ENCODE measurements at places on chromosomes 1 and 21. TPM values are rescaled to one million over a fixed set of nuclear protein-coding genes. Genes with fewer than 3 reads are reported as not detected.

DNA sequence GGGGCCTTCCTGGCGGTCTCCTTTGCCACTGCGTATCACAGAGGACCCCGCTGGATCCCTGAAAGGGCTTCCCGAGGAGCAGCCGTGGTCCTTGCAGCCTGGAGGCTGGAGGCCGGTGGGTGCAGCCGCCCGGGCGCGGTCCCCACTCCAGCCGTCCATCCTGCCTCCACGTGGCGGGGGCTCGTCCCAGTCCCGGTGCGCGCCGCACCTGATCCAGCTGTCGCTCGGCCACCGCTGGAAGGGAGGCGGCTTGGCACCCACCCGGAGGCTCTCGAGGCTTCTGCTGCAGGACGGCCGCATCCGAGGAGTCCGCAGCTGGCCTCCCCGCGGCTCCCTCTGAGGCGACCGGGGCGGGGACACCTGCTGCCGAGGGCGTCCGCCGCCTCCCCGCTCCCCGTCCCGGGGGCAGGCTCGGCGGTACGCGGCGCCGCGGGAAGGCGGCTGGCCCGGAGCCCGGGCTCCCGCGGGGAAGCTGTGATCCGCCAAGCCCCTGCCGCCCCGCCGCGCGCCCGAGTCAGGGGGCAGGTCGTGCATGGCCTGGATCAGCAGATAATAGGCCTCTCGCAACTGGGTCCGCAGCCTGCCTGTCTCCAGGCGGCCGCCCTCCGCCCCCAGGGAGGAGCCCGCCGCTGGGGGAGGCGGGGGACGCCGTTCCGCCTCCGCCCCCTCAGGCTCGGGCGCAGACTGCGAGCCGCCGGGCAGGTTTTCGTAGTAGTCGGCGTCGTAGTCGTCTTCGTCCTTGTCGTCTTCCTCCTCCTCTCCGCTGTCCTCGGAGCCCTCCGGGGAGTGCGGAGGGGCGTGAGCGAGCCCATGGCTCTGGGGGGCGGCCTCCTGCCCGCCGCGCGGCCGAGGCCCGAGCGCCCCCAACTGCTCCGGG is at the start of gene SYDE2:
Gene SYDE2, minus strand, starts transcription at position 554 of the 877 bp plus-strand sequence. Its CDS starts 20 bp downstream, at position 534.
- peak; percentile 87 for DNase-seq

Gene ATG4C
- total RNA-seq = 17.2 TPM

DNA sequence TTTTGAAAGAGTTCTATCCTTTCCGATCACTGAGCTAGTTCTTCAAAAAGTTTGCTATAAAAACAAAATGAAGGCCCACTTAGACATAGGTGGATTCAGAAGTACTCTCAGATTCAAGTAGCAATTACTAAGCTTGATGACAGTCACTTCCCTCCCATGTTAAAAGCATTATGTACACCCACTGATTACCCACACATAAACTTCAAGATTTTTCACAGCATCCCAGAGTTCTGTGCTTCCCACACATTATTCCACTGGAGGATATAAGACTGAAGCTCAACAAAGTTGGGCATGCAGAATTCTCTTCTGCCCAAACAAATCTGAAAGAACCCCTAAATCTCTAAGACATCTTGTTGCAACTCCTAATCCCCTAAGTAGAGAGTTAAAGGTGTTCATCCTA is 29.5 kb downstream of the VAMP4 start:
- no peak for DNase-seq

GRCh38 chr1:163427279-163427678 is 105.5 kb downstream of the NUF2 start:
- no peak for DNase-seq

DNA sequence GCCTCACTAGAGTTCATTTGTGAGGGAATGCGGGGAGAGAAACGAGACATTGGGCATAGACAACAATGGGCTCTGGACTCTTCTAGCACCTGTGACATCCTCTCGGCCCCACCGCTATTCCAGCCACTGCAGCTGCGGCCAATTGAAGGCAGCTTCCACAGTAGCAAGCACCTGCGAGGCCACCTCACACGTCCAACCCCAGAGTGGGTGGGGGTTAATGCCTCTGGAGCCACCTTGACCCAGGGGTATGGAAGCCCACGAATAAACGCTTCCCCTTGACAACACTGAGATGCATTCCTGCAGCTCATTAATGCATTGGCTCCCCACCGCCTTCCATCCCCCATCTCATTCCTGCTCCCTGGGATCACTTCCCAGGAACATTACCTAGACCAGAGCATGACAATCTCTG is 104.4 kb downstream of the GLIS1 start:
- DNase-seq = no peak

Gene LIN28A
- total RNA-seq = not detected

- DNase-seq = no peak
Measured at GRCh38 chr1:186901631-186902030, 72.9 kb downstream of the PLA2G4A start.

Gene PLA2G2F
- total RNA-seq = not detected

- DNase-seq = no peak
Measured at GRCh38 chr1:199245946-199246345, 607.1 kb downstream of the PTPRC start.

DNA sequence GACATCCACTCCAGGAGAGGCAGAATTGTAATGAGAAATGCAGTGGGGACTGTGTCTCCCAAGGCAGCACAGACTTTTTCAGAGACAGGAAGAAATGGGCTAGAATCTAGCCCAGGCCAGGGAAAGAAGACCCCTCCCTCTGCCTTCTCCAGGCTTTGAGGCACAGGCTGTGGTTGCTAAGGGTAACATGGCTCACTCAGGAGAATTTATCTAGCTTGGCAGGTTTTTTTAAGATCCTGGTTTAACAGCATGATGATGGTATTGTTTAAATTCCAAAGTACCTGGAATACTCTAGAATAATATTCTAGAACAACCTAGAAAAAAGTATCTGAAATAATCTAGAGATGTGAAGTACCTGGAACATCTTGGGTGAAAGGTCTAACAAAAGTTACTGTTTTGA is 125.6 kb downstream of the URB2 start:
- no peak for DNase-seq

GRCh38 chr1:186118724-186119123 is 256.3 kb downstream of the TPR start:
- no peak for DNase-seq

Gene LCE3E
- not detected for total RNA-seq

GRCh38 chr1:27872059-27872801 is at the start of gene THEMIS2:
Gene THEMIS2, plus strand, starts transcription at chr1:27872544. Its CDS starts 28 bp downstream, at chr1:27872572.
- peak; percentile 84 for DNase-seq

Gene LINGO4
- not detected for total RNA-seq

Gene DNAJC28
- 1.2 TPM for total RNA-seq

Gene CACNA1S
- total RNA-seq = not detected

- DNase-seq = no peak
Measured at GRCh38 chr1:22341791-22342605, 109.7 kb upstream of the ZBTB40 start.

Gene DNAJC16
- total RNA-seq = 15.7 TPM

- no peak for DNase-seq
Measured at GRCh38 chr1:180720753-180721152, 88.9 kb downstream of the XPR1 start.

DNA sequence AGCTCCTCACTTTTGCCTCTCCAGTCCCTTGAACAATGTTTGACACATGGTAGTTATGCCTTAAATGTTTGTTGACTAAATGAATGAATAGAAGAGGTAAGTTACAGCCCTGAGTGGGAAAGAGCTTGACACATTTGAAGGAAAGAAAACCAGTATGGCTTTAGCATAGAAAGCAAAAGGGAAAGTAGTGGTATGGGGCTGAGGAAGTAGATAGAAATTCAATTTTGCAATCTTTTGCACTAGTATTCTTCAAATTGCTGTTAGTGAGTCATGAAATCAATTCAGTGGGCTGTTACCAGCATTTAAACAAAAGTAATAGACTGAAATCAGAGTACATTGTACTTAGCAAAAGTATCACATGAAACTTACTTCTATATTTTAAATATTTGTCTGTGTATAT is 21.1 kb downstream of the PLA2G4A start:
- no peak for DNase-seq

GRCh38 chr1:212470059-212470458 is 37.3 kb downstream of the NENF start:
- DNase-seq = peak; percentile 17

DNA sequence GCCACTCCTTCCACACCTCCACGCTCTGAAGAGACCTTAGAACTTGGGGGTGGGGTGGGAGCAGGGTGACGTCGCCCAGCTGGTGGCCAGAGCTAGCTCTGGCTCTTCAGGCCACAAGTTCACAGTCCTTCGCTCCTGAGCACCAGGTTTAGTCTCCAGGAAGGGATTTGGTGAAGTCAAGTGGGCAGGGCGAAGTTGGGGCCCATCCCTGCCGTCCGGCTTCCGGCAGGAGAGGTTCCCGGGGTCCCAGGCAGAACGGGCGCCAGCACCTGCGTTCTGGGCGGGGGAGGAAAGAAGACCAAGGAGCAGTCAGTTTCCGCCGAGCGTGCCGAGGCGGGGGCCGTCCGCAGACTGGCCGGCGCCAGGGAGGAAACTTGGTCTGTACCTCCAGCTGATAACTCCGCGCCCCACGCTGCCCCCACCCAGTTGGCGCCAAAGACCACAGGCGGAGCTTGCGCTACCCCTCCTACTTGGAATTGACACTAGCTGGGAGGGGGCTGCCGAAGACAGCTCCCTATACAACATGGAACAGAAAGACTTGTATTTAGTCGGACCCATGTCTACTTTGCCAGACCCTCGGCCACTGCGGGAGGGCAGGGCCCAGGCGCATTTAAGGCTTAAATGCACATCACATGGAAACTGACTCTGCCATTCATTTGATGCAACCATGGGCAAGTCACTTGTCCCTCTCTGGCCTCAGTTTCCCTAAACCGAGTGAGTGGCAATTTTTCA is 995 bp downstream of the ID3 start:
- DNase-seq = peak; percentile 59

DNA sequence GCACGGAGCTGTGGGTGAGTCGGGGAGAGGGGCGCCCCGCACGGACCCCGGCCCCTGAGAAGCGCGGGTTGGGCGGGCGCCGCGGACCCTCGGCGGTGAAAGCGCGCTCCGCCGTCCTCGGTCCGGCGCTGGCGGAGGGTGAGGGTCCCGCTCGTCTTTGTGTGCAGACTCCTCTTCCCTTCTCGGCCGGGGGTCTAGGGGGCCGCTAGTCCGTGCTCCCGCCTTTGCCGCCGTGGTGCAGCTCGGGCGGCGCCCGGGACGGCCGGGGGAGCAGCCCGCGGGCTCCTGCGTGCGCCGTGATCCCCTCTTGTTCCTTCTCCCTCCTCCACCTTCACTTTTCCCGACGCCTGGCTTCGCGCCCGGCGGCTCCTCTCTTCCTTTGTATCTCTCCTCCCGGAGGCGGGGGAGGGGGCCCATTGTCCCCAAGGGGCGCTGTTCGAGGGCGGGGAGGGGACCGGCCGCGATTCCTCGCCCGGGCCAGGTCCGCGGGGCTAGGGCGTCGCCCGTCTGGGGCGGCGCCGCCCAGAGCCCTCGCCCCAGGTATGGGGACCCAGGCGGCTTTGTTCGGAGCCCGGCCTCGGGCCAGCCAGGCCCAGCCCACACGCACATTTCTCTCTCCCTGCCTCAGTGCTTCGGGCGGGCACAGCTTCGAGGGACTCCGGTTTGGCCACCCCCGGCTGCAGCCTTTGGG is 519 bp downstream of the FNBP1L start:
- peak; percentile 36 for DNase-seq
